NCI-H1105 treated with DMSO at 0.1 percent for 48 hours (cell line): ENCODE measurements at places on chromosomes 2 and 18.
A peak's percentile ranks its signal among the peaks of the same experiment; 100 is the strongest.

DNA sequence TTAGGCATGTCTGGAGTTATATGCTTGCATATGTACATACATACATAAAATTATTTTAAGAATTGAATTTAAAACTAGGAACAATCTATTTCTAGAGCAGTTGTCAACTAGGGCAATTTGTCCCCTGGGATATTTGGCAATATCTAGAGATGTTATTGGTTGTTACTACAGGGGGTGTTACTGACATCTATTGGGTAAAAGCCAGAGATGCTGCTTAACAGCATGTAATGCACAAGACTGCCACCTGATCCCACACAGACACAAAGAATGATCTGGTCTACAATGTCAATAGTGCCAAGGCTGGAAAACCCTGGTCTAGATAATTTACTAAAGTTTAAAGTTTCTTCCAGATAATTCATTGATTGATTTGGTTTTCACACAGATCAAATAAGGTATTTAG is 185.3 kb downstream of the NYAP2 start:
- peak; percentile 3 for DNase-seq

DNA sequence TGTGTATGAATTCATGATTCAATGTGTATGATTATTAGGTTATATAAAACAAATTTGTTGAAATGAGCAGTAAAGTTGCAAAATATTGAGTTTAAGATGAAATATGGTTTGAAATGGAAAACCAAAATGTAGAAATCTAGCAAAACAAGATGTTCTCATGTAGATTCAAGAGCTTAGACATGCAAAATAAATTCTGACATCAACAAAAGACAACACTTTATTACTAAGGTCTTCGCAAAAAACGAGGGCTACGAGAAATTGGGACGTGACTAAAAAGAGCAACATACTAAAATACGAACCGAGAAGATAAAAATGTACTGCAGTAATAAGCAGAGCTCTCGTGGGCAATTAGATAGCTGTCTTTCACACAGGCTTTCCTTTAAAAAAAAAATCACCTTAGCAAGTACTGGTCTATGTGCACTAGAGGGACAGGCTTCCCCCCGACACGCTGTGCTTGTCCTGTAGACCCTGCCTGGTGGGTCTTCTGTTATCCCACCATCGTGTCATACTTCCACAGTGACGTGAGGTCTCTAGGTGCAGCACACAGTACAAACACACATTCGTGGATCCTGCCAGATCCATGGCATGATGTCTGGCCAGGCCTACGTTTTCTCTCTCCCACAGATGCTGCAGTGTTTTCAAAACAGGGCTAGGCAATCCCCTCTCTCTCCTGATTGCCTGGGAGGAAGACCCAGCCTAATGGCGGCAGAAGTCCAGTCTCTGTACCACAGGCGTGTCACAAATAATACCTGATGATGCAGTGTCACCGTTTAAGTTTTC is 240.8 kb downstream of the TCF4 start:
- no peak for DNase-seq

DNA sequence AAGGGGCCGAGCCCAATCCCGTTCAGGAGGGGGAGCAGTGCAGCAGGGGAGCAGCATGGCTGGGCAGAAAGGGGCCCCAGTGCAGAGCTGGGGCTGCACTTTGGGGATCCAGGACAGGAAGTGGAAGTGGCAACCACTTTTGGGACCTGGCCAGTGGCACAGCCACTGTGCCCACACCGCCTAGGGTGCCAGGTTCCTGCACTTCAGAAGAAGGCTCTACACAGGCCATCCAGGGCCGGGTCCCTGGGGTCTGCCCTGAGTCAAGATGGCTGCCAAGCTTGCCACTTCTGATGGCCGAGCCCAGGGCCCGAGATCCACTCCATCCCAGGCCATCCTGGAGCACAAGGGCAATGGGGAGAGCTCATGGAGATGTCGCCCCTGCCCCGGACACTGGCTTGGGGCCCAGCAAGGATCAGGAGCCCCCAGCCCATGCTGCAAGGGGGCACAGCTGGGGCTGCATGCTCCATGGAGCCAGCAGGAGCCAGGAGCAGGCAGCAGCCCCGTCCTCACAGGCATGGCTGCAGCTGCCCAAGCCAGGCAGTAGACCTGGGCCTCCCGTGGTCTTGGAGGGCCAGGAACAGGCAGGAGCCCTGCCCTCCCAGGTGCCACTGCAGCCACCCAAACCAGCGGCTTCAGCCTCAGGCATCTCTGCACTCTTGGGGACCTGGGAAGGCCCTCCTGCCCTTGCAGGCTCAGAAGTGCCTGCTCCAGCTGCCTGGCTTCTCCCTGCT is 35.0 kb upstream of the ID2 start:
- DNase-seq, result no peak

- no peak for DNase-seq
These were observed 64.4 kb downstream of the AOX1 start for GRCh38 chr2:200650195-200650594.

DNA sequence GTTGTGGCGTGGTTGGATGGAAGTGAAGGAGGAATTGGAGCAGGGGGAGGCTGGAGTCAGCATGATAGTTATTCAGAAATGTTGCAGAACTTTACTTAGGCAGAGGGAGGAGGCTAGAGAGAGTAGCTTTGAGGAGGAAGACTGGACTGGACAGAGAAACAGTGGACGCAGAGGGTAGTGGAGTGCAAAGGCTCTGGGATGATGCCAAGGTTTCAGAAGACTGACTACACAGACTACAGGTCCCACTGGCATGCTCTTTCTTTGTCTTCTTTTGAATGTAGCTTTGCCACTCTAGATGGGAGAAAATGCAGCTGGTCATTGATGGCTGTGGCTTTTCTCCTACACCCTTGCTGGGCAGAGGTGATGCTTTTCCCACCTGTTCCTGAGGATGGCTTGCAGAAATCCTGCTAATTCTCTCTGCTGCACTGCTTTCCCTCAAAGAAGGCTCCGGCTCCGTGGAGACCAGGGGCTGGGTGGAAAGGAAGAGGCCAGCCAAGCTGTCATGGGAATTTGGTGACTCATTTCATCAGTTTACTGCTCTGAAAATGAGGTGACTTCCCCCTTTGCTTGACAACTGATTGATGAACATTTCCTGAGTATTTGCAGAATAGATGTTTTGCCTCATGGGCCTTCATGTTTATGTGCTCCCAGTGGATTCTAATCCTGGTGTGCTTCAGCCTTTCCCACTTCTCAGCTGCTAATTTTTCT is 42.4 kb downstream of the MEIS1 start:
- no peak for DNase-seq

GRCh38 chr2:215698566-215698965 is 262.7 kb upstream of the FN1 start:
- no peak for DNase-seq
